Breast epithelium (tissue), 4 donors: ENCODE measurements at places on chromosomes 1 and 21. TPM values are rescaled to one million over a fixed set of nuclear protein-coding genes. Genes with fewer than 3 reads are reported as not detected.
A peak's percentile ranks its signal among the peaks of the same experiment; 100 is the strongest.

DNA sequence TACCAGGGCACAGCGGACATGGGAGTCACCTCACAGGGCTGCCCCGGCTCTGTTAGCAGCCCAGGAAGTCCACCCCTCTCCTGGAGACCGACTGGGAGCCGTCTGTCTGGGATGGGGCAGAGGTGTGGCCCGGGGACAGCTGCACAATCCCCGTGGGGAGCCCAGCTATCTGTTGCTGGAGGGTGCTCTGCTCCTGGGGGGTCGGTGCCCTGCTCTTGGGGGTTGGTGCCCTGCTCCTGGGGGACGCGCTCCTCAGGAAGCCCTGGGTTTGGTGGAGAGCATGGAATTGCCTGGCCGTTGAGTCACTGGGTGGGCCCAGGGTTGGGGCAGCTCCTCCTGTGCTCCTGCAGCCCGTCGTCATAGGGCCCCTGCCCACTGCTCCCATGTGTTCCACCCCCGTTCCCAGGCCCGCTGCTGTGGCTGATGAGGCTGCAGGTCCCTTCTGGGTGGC lies 39.3 kb downstream of the AGPAT3 start:
- peak; percentile 25 for DNase-seq
- no peaks in the 10 kb centered on the region for H3K4me1 ChIP-seq
- no peak overlapping the region for H3K27ac ChIP-seq

- no peak for DNase-seq
- no peaks in the 10 kb centered on the region for H3K27me3 ChIP-seq
- H3K4me3 ChIP-seq: peak overlapping the region; percentile 78
- no peaks in the 10 kb centered on the region for H3K4me1 ChIP-seq
- H3K27ac ChIP-seq: peak overlapping the region; percentile 96
Observed at GRCh38 chr1:24503870-24504523, 1.4 kb downstream of the RCAN3 start.

DNA sequence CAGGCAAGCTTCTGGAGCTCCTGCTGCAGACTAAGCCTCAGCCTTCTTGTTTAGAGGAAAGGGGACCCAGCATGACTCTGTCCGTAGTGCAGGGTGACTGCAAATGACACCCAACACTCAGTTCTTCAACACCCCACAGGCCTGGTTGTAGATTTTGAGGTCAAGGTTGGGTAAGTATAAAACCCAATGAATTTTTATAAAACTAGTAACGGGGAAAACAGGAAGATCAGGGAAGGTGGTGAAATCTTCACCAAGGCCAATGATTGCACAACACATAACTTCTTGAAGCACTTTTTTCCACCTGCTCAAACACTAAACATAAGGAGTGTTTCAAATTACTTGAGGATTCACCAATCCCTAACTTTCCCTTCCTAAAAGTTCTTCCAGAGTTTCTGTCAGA lies 89.4 kb upstream of the JAK1 start:
- peaks cover 8% of the 10 kb centered on the region for H3K4me1 ChIP-seq
- H3K4me3 ChIP-seq: no peak overlapping the region
- H3K27ac ChIP-seq: peak overlapping the region; percentile 16
- H3K27me3 ChIP-seq: no peaks in the 10 kb centered on the region
- no peak for DNase-seq
- H3K36me3 ChIP-seq: no peaks in the 10 kb centered on the region

GRCh38 chr1:18540136-18540765 lies 59.5 kb downstream of the KLHDC7A start:
- no peaks in the 10 kb centered on the region for H3K36me3 ChIP-seq
- H3K27ac ChIP-seq: no peak overlapping the region
- no peak overlapping the region for H3K4me3 ChIP-seq
- peaks cover 69% of the 10 kb centered on the region for H3K27me3 ChIP-seq
- no peak for DNase-seq
- no peaks in the 10 kb centered on the region for H3K4me1 ChIP-seq

CELA3B gene
- not detected for total RNA-seq

- no peaks in the 10 kb centered on the region for H3K4me1 ChIP-seq
- no peaks in the 10 kb centered on the region for H3K36me3 ChIP-seq
- no peak overlapping the region for H3K4me3 ChIP-seq
- H3K27me3 ChIP-seq: no peaks in the 10 kb centered on the region
- no peak overlapping the region for H3K27ac ChIP-seq
- no peak for DNase-seq
Observed at GRCh38 chr1:219778793-219779369, 149.5 kb downstream of the SLC30A10 start.

ERICH3 gene
- under 0.01 TPM for total RNA-seq

- H3K4me1 ChIP-seq: no peaks in the 10 kb centered on the region
- H3K27me3 ChIP-seq: no peaks in the 10 kb centered on the region
- H3K36me3 ChIP-seq: no peaks in the 10 kb centered on the region
Observed at GRCh38 chr1:153456396-153456795, 4.1 kb downstream of the S100A7 start.

- no peaks in the 10 kb centered on the region for H3K27me3 ChIP-seq
- DNase-seq: peak; percentile 96
- no peaks in the 10 kb centered on the region for H3K36me3 ChIP-seq
- H3K4me1 ChIP-seq: peaks cover 17% of the 10 kb centered on the region
- H3K4me3 ChIP-seq: no peak overlapping the region
Observed at GRCh38 chr1:44327679-44328491, 27.2 kb downstream of the ERI3 start.

SPTA1 gene
- total RNA-seq: under 0.01 TPM

- DNase-seq: no peak
- no peaks in the 10 kb centered on the region for H3K36me3 ChIP-seq
- H3K27ac ChIP-seq: no peak overlapping the region
- no peaks in the 10 kb centered on the region for H3K27me3 ChIP-seq
- H3K4me3 ChIP-seq: no peak overlapping the region
Observed at GRCh38 chr1:233075915-233076295, 125.5 kb downstream of the NTPCR start.

DNA sequence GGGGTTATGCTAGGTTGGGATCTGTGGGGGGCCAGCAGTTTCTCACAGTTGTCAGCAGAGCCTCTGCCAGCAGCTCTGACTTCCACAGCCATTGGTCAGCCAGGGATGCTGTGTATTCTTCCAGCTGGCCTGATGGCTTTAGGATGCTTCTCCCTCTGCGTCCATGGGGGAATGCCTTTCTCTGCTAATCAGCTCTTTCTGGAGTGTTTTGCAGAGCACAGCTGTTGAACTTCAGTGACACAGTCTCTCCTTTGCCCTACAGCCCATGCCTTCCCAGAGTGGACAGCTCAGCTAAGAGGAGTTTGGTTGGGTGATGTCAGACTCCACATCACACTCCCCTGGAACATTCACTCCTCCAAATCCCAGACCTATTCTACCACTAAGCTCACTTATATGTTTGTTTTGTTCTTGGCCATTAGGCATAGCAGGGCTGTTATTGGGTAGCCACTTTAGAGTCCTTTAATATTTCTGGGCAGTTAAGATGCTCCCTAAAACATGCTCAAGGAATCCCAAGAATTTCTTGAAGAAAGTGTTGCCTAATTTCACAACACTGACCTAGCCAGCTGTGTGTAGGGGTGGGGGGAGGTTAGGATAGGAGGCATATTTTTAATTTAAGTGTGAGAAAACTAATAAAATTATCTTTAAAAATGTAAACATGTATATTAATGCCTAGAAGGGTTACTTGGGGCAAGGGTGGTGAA lies 75.3 kb upstream of the KIAA0040 start:
- no peak for DNase-seq
- H3K4me1 ChIP-seq: no peaks in the 10 kb centered on the region
- H3K36me3 ChIP-seq: no peaks in the 10 kb centered on the region
- peak overlapping the region; percentile 52 for H3K27ac ChIP-seq
- no peak overlapping the region for H3K4me3 ChIP-seq

- peaks cover 13% of the 10 kb centered on the region for H3K4me1 ChIP-seq
- DNase-seq: no peak
- no peaks in the 10 kb centered on the region for H3K36me3 ChIP-seq
- no peak overlapping the region for H3K27ac ChIP-seq
Observed at GRCh38 chr1:54249819-54250435, 50.0 kb downstream of the MRPL37 start.

OR2T29 gene
- not detected for total RNA-seq

GRCh38 chr1:59978026-59978425 lies 51.5 kb upstream of the CYP2J2 start:
- no peak overlapping the region for H3K4me3 ChIP-seq
- no peak for DNase-seq
- no peaks in the 10 kb centered on the region for H3K36me3 ChIP-seq
- peaks cover 4% of the 10 kb centered on the region for H3K27me3 ChIP-seq
- no peaks in the 10 kb centered on the region for H3K4me1 ChIP-seq

- H3K4me1 ChIP-seq: peaks cover 4% of the 10 kb centered on the region
- no peaks in the 10 kb centered on the region for H3K27me3 ChIP-seq
- DNase-seq: peak; percentile 67
- peak overlapping the region; percentile 48 for H3K27ac ChIP-seq
Observed at GRCh38 chr21:43611598-43612369, 47.5 kb downstream of the HSF2BP start.

RGS7 gene
- not detected for total RNA-seq

DNA sequence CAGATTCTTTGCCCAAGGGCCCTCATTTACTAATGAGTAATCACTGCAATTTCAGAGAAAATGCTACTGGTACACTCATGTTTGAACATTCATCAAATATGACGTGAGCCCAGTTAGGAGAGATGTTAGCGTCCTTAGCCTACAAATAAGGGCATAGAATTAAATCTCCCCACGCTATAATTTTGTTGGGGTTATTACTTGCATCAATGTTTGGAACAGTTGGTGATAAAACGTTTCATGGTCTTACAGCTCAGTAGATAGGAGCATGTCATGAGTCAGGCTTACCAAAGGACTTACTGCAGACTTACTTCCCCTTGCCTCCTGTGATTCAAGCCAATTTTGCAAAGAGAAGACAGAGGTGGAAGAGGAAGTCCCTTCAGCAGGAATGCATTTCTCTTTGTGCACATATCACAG lies 304.0 kb downstream of the KIF26B start:
- no peak for DNase-seq
- H3K36me3 ChIP-seq: no peaks in the 10 kb centered on the region
- no peak overlapping the region for H3K27ac ChIP-seq
- H3K4me1 ChIP-seq: no peaks in the 10 kb centered on the region
- no peaks in the 10 kb centered on the region for H3K27me3 ChIP-seq
- no peak overlapping the region for H3K4me3 ChIP-seq

MAP3K21 gene
- total RNA-seq: 3.9 TPM

GRCh38 chr1:100523038-100523652 lies 14.8 kb upstream of the GPR88 start:
- DNase-seq: no peak
- no peaks in the 10 kb centered on the region for H3K27me3 ChIP-seq
- H3K36me3 ChIP-seq: no peaks in the 10 kb centered on the region
- no peak overlapping the region for H3K27ac ChIP-seq
- no peaks in the 10 kb centered on the region for H3K4me1 ChIP-seq
- H3K4me3 ChIP-seq: no peak overlapping the region

FAM43B gene
- total RNA-seq: 0.33 TPM

DNA sequence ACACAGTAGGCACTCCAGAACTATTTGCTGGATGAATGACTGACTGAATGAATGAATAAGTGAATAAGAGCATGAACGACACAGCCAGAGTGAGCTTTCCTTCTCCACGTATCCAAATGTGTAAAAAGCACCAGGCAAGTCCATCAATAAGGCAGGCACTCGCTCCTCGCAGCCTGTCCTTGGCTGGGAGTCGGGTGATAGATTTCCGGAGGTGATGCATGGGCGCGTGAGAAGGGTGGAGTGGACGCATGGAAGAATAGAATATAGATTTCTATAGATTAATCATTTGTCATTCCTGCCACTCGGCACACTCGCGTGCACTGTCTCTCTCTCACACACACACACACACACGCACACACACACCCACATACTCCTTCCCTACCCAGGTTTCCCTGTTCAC lies 164.3 kb upstream of the ZC3H12A start:
- peaks cover 6% of the 10 kb centered on the region for H3K4me1 ChIP-seq
- no peaks in the 10 kb centered on the region for H3K27me3 ChIP-seq
- no peak for DNase-seq
- no peaks in the 10 kb centered on the region for H3K36me3 ChIP-seq
- H3K4me3 ChIP-seq: no peak overlapping the region

GRCh38 chr1:72547412-72547811 lies 265.1 kb upstream of the NEGR1 start:
- no peaks in the 10 kb centered on the region for H3K36me3 ChIP-seq
- H3K4me3 ChIP-seq: no peak overlapping the region
- no peaks in the 10 kb centered on the region for H3K4me1 ChIP-seq
- no peak for DNase-seq
- no peaks in the 10 kb centered on the region for H3K27me3 ChIP-seq
- no peak overlapping the region for H3K27ac ChIP-seq

DNA sequence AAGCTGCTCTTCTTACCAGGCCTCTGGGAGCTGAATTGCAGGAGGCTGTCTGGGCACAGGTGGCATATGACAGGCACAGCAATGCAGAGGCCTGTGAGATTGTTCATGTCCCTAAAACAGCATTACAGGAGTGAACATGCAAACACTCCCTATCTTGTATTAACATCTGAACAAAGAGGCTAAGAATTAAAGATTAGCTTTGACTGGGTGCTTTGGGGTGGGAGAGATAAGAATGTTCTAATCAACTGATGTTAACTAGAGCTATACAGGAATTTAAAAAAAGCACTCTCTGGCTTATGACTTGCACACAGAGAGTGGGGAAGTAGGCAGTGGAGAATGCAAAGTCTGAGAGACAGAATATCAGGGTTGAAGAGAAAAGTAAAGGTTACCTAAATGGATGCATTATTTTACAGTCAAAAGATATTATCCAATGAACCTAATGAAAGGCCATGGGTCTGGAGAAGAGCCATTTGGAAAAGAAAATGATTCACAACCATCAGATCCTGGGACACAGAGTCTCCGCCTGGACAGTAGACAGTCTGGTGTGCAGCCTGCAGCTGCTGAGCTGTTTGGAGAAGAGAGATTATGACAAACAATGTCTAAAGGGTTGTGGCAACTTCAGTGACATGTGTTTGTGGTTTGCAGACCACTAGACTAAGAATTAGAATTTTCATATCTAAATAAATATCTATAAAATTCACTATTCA lies 20.2 kb downstream of the DPT start:
- no peaks in the 10 kb centered on the region for H3K4me1 ChIP-seq
- no peak overlapping the region for H3K4me3 ChIP-seq
- no peak for DNase-seq

LCE6A gene
- total RNA-seq: not detected

S100A14 gene
- total RNA-seq: not detected

DNA sequence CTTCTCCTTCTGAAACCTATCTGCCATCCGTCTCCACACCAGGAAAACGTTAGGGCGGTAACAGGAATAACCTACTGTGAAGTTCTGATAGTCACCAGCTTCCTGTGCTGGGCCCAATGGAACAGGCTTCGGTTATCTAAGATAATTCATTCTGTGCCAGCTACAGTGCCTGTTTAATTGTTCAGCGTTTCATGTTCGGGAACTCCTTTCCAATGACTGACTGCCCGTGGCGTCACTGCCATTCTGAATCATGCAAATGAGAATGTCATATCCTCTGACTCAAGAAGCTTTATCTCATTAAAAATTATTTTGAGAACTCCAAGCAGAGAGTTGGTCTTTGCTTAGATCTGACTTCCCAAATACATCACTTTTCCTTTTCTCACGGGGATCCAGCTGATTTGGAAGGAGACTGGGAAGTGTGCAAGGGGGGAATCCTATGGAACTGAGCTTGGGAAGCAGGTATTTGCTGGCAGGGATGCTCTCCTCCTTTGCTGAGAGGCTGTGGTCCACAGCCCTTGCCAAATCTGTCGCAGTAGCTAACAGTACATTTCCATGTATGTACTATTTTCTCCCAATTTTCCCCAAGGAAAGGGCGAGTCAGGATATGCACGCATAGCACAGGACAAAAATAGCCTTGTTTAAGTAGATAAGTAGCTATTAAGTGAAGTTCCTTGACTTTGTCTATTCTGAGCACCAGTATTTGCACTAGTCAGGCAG lies 358.7 kb downstream of the LTN1 start:
- no peaks in the 10 kb centered on the region for H3K4me1 ChIP-seq
- H3K36me3 ChIP-seq: no peaks in the 10 kb centered on the region
